ENCODE measurements at places on chromosomes 1 and 21. TPM values are rescaled to one million over a fixed set of nuclear protein-coding genes. Genes with fewer than 3 reads are reported as not detected.

GRCh38 chr1:76695535-76695934, 171.7 kb upstream of the ST6GALNAC5 start:
- no peak for DNase-seq

DNA sequence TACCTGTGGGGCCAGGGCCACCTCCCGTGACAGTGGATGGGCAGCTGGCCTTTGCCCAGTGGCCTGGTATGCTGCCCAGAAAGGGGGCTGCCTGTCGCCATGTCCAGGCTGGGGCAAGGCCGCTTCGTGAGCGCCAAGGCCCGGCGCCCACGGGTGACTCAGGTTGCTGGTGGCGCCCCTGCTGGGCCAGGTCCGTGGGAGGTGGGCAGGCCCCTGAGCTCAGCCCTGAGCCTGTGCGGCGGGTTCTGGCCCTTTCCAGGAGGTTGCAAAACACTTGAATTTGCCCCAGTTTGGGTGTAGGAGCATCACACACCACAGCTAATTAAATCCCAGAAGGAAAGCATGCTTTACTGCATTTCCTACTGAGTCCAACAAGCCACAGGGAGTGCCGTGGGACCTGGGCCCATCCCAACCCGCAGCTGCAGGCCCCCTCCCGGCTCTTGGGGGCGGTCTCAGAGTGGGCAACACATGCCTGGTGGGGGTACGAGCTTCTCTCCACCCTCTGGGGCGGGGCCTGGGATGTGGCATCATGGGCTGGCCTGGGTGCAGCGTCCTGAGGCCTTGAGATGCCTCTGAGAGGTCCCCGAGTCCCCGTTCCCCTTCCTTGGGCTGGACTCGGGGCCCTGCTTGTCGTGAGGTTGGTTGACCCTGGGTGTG, 159.8 kb downstream of the PEX14 start:
- peak; percentile 59 for DNase-seq

DNA sequence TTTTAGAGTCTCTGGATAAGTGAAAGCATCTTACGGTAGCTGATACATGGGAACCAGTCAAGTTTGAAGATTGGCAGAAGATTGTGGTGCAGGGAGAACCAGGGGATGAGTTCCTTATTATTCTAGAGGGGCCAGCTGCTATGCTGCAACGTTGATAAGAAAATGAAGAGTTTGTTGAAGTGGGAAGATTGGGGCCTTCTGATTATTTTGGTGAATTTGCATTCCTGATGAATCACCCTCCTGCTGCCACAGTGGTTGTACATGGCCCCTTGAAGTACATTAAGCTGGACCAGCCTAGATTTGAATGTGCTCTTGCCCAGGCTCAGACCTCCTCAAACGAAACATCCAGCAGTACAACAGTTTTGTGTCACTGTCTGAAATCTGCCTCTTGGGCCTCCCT, 45.9 kb downstream of the BTBD8 start:
- no peak for DNase-seq

GRCh38 chr1:64280001-64280400, 76.6 kb downstream of the UBE2U start:
- no peak for DNase-seq

GRCh38 chr1:39852214-39852791, 31.0 kb downstream of the TRIT1 start:
- no peak for DNase-seq

DNA sequence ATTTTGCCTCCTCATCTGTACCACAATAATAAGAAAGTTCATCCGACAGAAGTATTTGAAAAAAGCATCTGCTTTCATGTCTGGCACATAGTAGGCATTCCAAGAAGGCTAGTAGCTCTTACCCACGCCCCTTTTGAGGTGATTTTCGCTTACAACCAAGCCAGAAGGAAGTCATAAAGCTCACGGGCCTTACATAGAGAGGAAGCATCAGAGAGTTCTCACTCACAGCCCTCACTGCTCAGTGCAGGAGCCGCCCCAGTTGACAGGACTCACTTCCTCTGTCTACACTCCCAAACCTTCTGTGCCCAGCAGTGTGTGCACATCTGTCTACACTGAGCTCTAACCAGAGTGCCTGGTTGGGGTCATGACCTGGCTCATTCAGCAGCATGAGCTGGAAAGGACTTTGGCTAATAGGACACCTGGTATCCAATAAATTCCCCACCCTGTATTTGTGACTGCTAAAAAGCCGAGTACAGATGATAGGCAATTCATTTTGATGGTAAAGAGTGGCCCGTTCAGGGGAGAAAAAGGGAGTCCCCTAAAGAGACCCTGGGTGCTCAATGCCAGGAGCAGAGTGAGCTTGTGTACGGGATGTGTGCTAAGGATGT, 36.8 kb upstream of the DUSP10 start:
- DNase-seq: no peak

RBP7 gene
- 39.3 TPM for total RNA-seq

S100A7A gene
- not detected for total RNA-seq

SPRR2F gene
- not detected for total RNA-seq

Measured in Right ventricle myocardium inferior (tissue), 1 donor.